ENCODE measurements at places on chromosomes 2 and 18.

DNA sequence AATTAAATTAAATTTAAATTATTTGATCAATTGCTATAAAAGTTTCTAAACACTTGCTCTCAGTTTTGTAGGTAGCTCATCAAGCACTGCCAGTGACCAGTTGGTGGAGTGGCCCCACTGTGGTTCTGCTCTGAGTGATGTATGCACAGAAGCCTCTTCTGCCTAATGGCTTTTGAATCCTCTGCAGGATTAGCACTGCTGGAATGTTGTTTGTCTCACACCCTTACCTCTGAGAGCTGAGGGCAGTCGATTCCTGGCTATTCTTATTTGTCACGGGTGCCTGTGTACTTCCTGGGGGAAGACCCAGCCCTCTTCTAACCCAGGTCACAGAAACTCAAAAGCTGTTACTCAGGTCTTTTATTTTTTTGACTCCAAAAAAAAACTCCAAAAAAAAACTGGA, 9.5 kb downstream of the CAPN14 start:
- no peaks in the 10 kb centered on the region for H3K27me3 ChIP-seq
- H3K27ac ChIP-seq, result no peak overlapping the region
- no peak overlapping the region for H3K4me3 ChIP-seq
- DNase-seq, result no peak

GRCh38 chr2:71711133-71711855, 257.9 kb downstream of the DYSF start:
- no peak for DNase-seq
- H3K4me1 ChIP-seq, result peaks cover 3% of the 10 kb centered on the region
- H3K27ac ChIP-seq, result no peak overlapping the region
- H3K4me3 ChIP-seq, result no peak overlapping the region
- no peaks in the 10 kb centered on the region for H3K27me3 ChIP-seq

DNA sequence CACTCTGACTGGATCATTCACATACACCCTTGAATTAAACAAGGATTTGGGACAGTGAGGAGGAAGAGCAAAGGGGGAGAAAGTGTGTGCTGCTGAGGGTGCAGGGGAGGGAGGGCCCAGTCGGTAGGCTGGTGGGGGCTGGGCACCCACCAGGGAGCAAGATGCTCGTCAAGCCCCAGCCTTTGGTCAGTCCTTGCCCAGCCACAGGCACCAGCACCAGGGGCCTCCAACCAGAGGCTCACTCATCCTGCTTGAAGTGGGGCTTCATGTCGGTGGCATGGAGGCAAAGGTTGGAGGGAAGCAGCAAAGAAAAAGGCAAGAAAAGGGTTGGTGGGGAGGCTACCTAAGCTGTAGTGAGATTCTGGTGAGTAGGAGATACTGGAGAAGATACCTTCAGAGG, 21.9 kb downstream of the CDC42EP3 start:
- H3K4me3 ChIP-seq, result no peak overlapping the region
- H3K36me3 ChIP-seq, result peaks cover 20% of the 10 kb centered on the region
- H3K27ac ChIP-seq, result peak overlapping the region; percentile 7
- no peaks in the 10 kb centered on the region for H3K27me3 ChIP-seq
- peaks cover 71% of the 10 kb centered on the region for H3K4me1 ChIP-seq

DNA sequence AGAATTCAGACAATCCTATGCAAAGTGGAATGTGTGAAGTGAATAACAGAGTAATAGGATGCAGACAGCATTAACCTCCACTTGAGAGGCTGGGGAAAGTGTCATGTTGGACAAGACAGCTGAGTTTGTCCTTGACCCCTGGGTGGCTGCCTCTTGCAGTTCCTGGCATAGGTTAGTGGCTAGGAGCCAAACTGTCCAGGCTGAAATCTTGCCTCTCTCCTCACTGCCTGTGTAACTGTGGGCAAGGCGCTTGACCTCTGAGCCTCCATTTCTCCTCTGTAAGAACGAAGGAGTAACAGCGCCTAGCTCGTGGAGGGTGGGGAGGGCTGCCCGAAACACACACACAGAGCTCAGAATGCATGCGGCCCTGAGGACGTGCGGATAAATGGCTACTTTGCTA, 34.8 kb upstream of the LDLRAD4 start:
- no peak overlapping the region for H3K4me3 ChIP-seq
- no peaks in the 10 kb centered on the region for H3K4me1 ChIP-seq
- no peaks in the 10 kb centered on the region for H3K27me3 ChIP-seq
- no peaks in the 10 kb centered on the region for H3K36me3 ChIP-seq
- no peak for DNase-seq

DNA sequence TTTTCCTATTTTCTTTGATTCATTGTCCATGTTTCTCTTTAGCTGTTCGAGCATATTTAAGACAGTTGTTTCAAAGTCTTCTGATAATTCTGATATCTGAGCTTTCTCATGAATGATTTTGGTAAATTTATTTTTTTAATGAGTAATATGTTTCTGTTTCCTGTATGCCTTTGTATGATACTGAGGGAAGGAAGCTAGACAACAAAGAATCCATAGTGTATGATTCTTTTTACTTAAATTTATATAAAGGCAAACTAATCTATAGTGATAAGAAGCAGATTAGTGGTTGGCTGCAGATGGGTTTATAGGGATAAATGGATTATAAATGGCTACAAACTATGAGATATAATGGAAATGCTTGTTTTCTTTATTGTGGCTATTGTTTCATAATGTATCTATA, 352.7 kb upstream of the CDH2 start:
- H3K36me3 ChIP-seq, result no peaks in the 10 kb centered on the region
- no peak for DNase-seq
- no peaks in the 10 kb centered on the region for H3K4me1 ChIP-seq

DNA sequence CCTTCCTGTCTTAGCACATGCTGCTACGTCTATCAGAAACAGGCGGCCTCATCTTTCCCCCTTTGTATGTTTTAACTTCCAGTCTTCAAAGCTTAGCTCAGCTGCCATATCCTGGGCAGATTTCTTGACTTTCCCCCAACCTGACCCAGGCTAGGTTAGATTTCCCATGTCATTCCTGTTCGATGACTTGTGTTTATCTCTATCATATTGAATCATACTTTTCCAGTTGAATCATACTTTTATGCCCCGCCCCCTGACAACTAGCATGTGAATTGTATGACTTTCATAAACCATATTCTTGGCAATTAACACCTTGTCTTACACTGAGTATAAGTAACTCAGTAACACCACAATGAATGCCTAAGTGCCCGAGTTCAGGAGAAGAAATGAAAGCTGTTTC, 128.3 kb downstream of the CYRIA start:
- H3K4me1 ChIP-seq, result no peaks in the 10 kb centered on the region
- H3K27ac ChIP-seq, result no peak overlapping the region
- H3K27me3 ChIP-seq, result peaks cover 4% of the 10 kb centered on the region
- DNase-seq, result no peak
- H3K36me3 ChIP-seq, result no peaks in the 10 kb centered on the region

- H3K27me3 ChIP-seq, result no peaks in the 10 kb centered on the region
- no peaks in the 10 kb centered on the region for H3K4me1 ChIP-seq
- DNase-seq, result no peak
Measured at GRCh38 chr18:621291-622043, 24.7 kb downstream of the CLUL1 start.

DNA sequence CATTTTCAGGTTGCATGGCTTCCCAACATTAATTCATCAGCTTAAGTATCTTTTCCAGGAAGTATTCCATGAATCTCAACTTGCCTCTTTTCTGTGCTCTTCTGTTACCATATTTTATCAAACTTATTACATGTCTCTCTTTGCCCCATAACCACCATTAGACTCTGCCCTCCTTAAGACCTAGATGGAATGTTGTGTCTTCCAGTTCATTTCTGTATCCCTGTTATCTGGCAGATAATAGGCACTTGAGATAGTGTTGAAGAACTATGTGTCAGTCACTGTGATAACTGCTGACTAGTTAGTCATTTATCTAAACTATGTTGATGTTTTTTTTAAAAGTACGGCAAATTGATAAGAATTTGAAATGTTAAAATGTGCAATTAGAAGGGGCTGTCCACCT, 41.8 kb downstream of the GLS start:
- no peak overlapping the region for H3K27ac ChIP-seq
- H3K4me3 ChIP-seq, result no peak overlapping the region
- no peaks in the 10 kb centered on the region for H3K27me3 ChIP-seq
- peaks cover 80% of the 10 kb centered on the region for H3K36me3 ChIP-seq
- H3K4me1 ChIP-seq, result no peaks in the 10 kb centered on the region

DNA sequence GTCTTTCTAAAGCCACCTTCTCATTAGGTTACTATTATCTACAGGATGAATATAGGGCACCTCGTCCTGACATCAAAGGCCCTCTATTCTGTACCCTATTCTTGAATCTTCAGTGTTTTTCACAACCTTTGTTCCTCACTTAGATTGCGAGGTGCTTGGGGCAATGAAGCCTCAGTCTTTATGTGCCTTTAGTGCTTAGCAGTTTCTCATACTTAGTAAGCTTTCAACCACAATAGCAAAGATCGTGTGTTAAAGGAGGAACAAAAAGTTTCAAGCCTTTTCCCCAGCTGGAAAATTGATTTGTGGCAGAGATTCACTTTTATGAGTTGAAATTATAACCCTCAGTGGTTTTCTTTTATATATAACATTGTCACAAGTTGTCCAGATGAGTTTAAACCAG, 226.9 kb downstream of the MYO3B start:
- H3K27me3 ChIP-seq, result peaks cover 34% of the 10 kb centered on the region
- H3K4me1 ChIP-seq, result peaks cover 11% of the 10 kb centered on the region
- H3K27ac ChIP-seq, result no peak overlapping the region
- H3K36me3 ChIP-seq, result no peaks in the 10 kb centered on the region
- DNase-seq, result no peak
- H3K4me3 ChIP-seq, result no peak overlapping the region

GRCh38 chr2:8300216-8300615, 381.6 kb upstream of the ID2 start:
- H3K4me1 ChIP-seq, result peaks cover 12% of the 10 kb centered on the region
- no peak overlapping the region for H3K27ac ChIP-seq
- no peak overlapping the region for H3K4me3 ChIP-seq
- no peaks in the 10 kb centered on the region for H3K27me3 ChIP-seq
- DNase-seq, result no peak

DNA sequence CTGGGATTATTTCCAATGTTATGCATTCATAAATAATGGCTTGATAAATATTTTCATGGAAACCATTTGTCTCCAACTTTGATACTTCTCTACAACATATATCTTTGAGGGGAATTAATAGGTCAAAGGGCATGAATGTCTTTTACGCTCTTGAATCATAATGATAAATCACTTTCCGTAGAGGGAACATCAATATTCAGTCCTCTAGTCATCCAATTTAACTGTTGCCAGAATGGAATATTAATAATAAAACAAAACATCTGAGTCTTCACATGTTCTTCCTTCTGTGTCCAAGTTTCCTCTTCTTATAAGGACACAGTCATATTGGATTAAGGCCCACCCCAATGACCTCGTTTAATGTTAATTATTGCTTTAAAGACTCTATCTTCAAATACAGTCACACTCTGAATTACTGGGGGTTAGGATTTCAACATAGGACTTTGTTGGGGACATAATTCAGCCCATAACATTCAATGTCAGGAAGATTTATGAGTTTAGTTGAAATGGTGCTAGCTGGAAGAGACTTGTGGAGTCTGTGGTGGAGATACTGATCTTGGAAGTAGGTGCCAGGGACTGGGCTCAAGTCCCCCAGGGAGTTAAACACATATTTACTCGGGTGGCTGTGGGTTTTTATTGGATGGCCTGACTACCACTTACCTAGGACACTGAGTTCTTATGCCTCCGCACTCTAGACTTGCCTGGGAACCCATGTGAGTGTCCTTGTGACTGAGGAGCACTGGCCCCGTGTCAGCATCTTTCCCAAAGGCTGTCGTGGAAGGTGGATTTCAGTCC, 85.0 kb upstream of the SEC11C start:
- H3K27ac ChIP-seq, result no peak overlapping the region
- H3K4me1 ChIP-seq, result no peaks in the 10 kb centered on the region
- H3K27me3 ChIP-seq, result no peaks in the 10 kb centered on the region
- no peak for DNase-seq
- H3K36me3 ChIP-seq, result no peaks in the 10 kb centered on the region

- no peak overlapping the region for H3K27ac ChIP-seq
- peaks cover 23% of the 10 kb centered on the region for H3K4me1 ChIP-seq
- H3K27me3 ChIP-seq, result no peaks in the 10 kb centered on the region
- no peak overlapping the region for H3K4me3 ChIP-seq
Measured at GRCh38 chr2:219111375-219112061, 49.1 kb downstream of the NHEJ1 start.

DNA sequence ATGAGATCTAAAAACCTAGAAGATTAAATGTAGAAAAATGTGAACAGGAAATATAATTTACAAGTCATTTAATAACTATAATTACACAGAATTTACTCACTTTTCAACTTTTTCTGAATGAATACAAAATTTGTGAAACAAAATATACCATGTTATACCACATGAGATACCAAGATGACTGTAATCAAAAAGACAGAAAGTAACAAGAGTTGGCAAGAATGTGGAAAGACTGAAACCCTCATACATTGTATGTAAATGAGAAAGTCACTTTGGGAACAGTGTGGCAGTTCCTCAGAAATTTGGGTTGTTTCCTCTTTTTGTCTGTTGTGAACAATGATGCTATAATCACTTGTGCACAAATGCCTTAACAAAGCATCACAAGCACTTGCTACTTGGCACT, 145.4 kb upstream of the ZNF804A start:
- H3K36me3 ChIP-seq, result no peaks in the 10 kb centered on the region
- DNase-seq, result no peak
- H3K27ac ChIP-seq, result no peak overlapping the region

DNA sequence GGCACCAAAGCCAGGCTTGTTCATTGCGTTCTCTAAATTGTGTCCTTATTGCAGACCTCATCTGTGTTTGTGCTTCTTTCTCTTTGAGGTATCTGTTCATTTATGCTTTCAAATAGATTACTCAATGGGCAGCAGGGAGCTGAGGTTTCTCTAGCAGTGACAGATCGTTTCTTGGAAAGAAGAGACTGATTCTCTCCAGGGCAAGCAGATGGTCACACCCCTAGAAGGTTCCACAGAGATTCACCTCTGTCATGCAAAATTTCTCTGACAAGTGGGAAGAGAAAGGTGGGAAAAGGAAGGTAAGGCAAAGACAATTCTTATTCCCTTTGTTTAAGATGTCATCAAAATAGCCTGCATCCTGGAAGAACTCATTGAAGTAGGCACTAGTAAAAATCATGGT, 14.0 kb downstream of the DLGAP1 start:
- no peaks in the 10 kb centered on the region for H3K27me3 ChIP-seq
- no peak overlapping the region for H3K27ac ChIP-seq
- no peaks in the 10 kb centered on the region for H3K4me1 ChIP-seq
- DNase-seq, result no peak
- H3K4me3 ChIP-seq, result no peak overlapping the region

DNA sequence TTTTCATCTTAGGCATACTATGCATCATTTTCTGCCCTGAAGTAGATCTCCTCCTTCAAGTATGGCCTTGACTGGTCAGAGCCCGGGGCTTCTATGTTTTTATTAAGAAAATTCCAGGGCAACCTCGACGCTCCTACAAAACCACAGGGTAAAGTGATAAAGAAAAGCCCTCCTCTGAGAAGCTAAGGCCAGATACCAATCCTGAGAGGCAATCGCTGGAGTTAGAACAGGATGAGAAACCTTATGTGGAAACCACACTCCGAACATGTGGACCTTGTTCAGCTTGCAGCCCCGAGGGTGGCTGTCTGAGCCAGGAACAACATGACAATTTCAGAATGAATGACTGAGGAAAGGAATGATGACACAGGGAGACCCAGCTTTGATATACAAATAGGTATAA, 35.6 kb downstream of the RMC1 start:
- peaks cover 96% of the 10 kb centered on the region for H3K36me3 ChIP-seq
- DNase-seq, result no peak
- no peaks in the 10 kb centered on the region for H3K27me3 ChIP-seq
- H3K4me1 ChIP-seq, result peaks cover 12% of the 10 kb centered on the region
